Neural crest cell (in vitro differentiated cells): ENCODE measurements at places on chromosomes 4 and X.

- no peak for DNase-seq
These were observed 22.7 kb upstream of the PSAPL1 start for GRCh38 chr4:7457201-7458065.

- no peak for DNase-seq
These were observed 193.4 kb downstream of the UGT8 start for GRCh38 chr4:114791976-114792375.

GRCh38 chr4:184169225-184169867 lies 48.3 kb downstream of the ENPP6 start:
- no peak for DNase-seq

GRCh38 chr4:94523617-94524016 lies 71.9 kb downstream of the PDLIM5 start:
- DNase-seq = no peak

GRCh38 chrX:119069128-119069527 lies 3.7 kb upstream of the CT47C1 start:
- DNase-seq = no peak
